ENCODE measurements at places on chromosomes 5 and 9.

DNA sequence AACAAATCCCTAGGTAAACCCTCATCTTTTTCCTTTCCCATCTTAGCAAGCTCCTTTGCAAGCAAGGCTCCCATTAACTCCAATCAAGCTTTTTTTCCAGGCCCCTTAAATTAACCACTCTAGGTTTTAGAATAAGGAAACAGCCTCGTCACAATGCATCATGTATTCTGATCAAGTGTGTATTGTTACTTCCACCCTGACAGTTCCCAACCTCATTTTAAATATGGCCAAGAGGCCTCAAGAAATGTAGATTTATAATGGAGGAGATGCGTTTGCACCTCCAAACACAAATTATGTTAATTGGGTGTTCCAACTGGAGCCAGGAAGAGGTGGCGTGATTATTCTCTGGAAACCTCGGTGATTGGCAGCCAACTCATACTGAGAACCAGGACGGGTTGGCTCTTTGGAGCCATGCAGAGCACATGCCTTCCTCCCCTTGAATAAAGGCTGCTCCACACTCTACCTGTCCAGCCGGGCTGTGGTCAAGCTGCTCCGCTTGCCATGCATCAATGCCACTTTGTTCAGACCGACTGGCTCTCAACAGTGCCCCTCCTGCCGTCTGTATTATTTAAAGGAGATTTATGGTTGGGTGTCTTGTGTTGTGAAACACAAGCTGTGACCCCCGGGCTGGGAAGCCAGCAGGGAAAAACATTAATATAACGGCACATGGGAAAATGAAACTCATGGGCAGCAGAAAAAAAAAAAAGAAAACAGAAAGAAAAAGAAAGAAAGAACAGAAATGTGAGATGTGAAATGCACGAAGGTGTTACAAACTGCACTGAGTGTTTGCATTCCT is 191.1 kb downstream of the EBF1 start:
- DNase-seq, result no peak

DNA sequence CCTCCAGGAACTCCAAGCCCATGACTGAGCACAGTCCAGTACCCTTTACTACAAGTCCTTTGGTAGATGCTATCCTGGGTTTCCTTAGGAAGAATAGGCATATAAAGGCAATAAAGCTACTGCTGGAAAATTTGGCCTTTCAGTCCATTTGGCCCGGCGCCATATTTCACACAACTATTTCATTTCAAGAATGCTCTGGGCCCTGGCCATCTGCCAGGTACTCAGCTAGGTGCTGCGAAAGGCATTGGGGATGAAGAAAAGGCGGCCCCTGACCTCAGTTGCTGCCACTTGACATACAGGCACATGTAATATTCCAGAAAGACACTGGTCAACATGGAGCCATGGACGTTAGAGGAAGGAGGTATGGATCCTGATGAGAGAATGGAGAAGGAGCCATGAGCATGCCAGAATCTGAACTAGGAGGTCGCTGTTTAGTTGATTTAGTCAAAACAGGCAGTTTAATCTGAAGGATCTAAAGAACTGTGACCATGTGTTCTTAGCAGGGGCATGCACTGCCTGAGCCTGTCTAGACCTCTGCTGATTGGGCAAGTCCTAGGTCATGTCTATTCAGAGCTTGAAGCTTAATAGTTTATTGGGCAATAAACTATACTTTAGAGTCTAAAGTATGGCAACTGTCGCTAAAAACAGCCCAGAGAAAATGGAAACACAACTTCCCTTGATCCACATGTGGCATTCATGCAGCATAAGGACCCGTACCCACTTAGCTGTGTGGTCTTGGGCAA is 149.3 kb downstream of the MELK start:
- DNase-seq, result no peak

- no peak for DNase-seq
Measured at GRCh38 chr5:75847561-75848021, 130.4 kb upstream of the POC5 start.

DNA sequence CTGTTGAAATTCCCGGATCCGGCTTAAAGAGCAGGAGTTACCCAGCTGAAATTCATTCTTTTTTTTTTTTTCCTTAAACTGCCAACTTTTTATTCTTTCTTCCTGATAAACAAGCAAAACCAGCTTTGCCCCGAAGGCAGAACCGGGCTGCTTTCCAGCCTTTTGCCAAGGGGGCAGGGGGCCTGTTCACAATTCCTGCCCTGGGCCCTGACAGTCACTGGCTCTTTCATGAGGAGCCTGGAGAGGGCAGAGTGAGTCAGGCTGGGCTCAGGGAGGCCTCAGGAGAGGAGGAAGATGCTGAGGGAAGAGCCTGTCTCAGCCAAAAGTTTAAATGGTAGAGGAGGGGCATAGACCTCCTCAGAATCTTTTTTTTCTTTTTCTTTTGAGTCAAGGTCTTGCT is 4.8 kb downstream of the GLIPR2 start:
- DNase-seq, result no peak

DNA sequence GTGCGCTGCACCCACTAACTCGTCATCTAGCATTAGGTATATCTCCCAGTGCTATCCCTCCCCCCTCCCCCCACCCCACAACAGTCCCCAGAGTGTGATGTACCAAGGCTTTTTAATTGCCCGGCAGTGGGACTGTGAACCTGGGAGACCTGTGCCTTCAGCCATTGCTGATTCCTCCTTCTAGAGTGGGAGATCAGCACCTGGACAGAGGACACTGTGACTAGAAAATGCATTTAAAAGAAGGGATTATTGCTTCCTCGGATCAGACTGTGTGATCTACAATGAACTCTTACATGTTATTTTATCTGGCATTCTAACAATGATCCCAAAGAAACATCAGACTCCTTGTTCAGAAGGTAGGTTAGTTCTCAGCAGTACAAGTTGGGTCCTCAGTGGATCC is 25.9 kb downstream of the CTSL start:
- no peak for DNase-seq

DNA sequence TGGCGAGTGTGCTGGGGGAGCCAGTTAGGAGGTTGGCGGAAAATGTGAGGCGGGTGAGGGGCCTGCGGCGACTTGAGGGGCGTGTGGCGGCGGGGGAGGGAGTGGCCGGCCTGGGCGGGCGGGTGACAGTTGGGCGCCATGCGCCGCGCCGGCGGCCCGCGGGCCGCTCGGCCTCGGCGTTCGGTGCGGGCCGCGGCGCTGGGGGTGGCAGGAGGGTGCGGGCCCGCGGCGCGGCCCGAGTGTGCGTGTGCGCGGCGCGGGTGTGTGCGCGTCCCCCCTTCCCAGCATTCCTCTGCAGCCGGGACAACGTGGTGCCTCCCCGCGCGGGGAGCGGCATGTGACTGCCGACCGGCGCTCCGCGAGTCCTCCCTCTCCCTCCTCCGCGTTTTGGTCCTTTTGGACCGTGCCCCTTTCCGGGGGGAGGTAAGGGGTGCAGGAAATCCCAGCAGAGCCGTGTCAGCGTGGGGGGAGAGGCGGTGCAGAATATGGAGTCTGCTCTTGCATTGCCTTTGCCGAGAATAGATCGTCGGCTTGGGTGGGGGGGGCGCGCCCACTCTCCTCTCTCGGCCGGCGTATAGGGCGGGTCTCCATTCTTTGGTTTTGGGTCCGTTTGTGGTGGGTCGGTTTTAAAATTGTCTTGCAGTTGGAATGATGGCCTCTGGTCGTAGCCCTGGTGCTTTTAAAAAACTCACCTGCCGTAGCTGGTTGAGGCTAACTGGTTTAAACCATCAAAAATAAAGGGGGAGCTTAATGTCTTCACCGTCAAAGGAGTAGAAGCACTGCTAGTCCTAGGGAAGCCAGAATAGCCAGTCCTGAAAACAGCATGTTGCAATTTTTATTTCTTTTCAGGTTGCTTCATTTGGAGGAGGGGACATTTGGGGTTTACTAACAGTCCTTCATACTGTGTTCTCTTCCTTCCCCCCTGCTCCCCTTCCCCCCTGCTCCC is 2.0 kb downstream of the LARP1 start:
- peak; percentile 62 for DNase-seq

- no peak for DNase-seq
Measured at GRCh38 chr5:100841358-100842076, 61.6 kb downstream of the ST8SIA4 start.

DNA sequence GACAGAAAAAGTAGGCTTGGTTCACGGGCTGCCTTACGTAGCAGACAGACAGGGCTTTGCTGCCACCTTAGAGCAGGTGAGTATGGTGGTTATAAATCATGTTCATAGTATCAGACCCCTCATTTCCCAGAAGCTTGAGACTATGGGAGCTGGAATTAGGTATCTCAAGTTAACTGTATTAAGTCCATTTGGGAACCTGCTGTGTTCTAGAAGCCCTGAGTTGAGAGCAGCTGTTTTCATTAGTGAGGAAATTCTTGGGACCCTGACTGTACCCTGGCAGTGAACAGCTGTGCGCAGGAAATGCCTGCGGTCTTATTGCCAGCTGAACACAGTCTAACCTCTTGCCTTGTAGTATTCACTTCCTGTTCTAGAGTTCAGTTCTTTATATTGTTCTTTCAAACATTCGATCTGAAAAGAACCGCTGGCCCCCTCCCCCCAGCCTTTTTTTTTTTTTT is 29.8 kb downstream of the UGCG start:
- no peak for DNase-seq

GRCh38 chr9:113227436-113227835 is 6.1 kb downstream of the SLC31A1 start:
- no peak for DNase-seq

DNA sequence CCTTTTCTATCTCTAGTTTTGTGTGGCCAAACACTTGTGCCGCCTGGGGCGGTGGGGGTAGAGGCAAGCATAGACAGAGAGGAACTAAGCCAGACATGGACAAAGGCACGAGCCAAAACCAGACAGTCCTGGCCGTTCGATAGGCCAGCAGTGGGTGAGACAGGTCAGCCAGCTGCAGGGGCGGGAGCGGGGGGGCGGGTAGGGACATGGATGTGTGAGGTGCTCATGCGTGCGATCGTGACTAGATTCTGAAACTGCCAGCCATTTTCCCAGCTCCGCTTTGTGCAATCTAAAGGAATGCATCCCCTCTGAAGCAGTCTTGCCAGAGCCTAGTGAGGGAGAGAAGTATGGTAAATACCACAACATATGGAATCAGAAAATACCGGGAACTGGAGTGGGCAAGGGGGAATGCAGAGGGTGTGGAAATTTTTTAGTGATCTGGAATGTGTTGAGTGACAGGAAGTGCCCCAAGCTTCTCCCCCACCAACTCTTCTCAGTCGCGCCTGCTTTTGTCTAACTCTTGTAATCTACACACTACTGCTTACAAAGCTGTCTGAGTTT is 111.9 kb downstream of the NR6A1 start:
- peak; percentile 90 for DNase-seq

DNA sequence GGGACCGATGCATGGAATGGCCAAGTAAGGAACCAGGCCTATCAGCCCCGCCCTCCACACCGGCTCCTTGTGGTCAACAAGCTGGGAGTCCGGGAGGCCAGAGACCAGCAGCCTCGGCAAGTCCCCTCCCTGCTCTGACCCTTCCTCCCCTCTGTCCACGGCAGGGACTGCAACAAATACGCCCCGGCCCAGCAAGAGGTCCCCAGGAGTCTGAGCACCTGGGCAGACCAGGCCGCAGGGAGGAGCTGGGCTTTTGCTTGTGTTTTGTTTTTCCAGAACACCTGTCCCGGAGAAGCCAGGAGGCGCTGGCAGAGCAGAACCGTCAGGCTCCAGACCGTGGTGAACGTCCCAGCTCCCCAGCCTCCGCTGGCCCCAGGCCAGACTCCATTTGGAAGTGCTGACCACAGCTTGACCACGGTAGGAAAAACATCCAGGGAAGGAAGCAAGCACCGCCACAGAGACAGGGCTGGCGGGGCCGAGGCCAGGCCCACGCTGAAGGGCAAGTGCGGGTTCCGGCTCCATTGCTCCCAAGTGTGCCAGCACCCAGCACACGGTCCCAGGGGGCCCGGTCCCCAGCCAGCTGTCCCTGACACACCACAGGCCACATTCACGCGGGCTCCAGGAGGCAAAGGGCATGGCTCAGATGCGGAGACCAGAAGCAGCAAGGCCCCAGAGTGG is 56.7 kb downstream of the VAV2 start:
- DNase-seq, result no peak

- no peak for DNase-seq
Measured at GRCh38 chr9:107288701-107289100, 5.6 kb downstream of the RAD23B start.
